ENCODE measurements at places on chromosomes 12 and 14. TPM values are rescaled to one million over a fixed set of nuclear protein-coding genes. Genes with fewer than 3 reads are reported as not detected.

DNA sequence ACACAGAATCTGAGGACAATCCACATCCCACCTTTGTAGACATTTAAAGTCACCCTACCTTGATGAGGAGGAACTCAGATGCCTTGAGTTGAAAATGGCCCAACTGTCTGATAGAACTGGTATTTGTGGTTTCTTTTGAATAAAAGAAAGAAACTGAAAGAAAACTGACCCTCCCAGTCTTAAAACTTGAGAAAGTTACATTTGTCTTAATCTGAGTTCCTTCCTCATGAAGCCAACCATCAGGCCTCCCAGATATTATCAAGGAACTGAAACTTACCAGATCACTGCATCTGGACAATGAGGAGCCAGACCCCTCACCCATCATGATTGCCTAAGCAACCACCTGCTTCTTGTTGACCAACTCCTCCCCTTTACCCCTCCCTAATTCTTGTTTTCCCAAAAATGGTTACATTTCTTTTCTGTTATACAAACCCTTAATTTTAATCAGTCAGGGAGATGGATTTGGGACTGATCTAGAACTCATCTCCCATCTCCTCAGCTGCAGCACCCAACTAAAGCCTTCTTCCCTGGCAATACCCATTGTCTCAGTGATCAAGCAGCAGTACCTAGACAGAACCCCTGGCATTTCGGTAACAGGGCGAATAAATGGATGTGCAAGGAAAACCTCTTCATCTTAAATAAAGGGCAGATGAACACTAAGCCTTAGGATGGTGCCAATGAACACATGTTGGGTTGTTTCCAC lies 72.0 kb upstream of the RESF1 start:
- H3K4me3 ChIP-seq, result peak overlapping the region; percentile 8
- peaks cover 35% of the 10 kb centered on the region for H3K4me1 ChIP-seq
- H3K27me3 ChIP-seq, result no peaks in the 10 kb centered on the region
- no peak overlapping the region for H3K27ac ChIP-seq

Gene GYS2
- total RNA-seq, result not detected

- H3K36me3 ChIP-seq, result no peaks in the 10 kb centered on the region
- H3K27me3 ChIP-seq, result no peaks in the 10 kb centered on the region
- H3K4me1 ChIP-seq, result no peaks in the 10 kb centered on the region
- no peak overlapping the region for H3K4me3 ChIP-seq
- no peak overlapping the region for H3K27ac ChIP-seq
Observed at GRCh38 chr12:126905752-126906151, 1361.2 kb upstream of the TMEM132C start.

Gene CSAD
- 66.0 TPM for total RNA-seq

DNA sequence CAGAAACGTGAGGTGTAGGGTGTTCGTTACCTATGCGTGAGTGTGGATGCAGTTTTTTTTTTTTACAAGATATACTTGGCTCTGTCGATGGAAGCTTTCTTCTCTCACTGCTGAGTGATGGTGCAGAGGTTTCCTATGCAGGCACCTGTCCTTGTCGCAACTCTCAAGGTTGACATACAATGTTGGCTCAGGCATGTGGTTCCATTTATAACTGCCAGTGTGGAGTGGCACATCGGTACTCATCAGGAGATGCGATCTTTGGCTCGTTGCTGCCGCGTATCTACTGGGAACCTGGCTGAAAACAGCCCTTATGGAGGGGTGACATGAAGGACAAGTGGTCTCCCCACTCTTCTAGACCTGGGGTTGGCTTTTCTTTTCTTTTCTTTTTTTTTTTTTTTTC lies 109.0 kb downstream of the ZNF664 start:
- H3K4me3 ChIP-seq, result no peak overlapping the region
- no peaks in the 10 kb centered on the region for H3K4me1 ChIP-seq
- DNase-seq, result no peak
- no peaks in the 10 kb centered on the region for H3K27me3 ChIP-seq
- no peaks in the 10 kb centered on the region for H3K36me3 ChIP-seq

Gene DHH
- 0.76 TPM for total RNA-seq

Data from naive thymus-derived CD4-positive, alpha-beta T cell (primary cell).